Naive B cell (primary cell): ENCODE measurements at places on chromosomes 7 and 10. TPM values are rescaled to one million over a fixed set of nuclear protein-coding genes. Genes with fewer than 3 reads are reported as not detected.

AOAH gene
- polyA plus RNA-seq, result 3.2 TPM

CUBN gene
- 0.34 TPM for polyA plus RNA-seq

EBLN1 gene
- polyA plus RNA-seq, result not detected

CLRN3 gene
- polyA plus RNA-seq, result not detected

FGFR2 gene
- not detected for polyA plus RNA-seq

DNAJC12 gene
- not detected for polyA plus RNA-seq

TAS2R5 gene
- not detected for polyA plus RNA-seq

ZNF277 gene
- 20.9 TPM for polyA plus RNA-seq

DNA sequence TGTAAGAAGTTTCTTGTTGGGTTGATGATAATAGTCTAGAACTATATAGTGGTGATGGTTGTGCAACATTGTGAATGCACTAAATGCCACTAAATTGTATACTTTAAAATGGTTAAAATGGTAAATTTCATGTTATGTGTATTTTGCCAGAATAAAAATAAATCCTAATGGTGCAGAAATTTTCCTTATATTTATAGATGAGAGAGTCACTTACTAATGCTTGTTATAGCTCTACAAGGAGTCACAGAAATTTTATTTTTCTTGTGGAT lies 21.1 kb downstream of the SPAG6 start:
- DNase-seq, result no peak

GRCh38 chr7:13989126-13989948 lies at the start of gene ETV1:
TSS of gene ETV1 (minus strand) at chr7:13989666. CDS start at chr7:13989052, 614 bp downstream.
- no peak for DNase-seq

- no peak for DNase-seq
Measured at GRCh38 chr10:127399668-127400067, 149.4 kb upstream of the NPS start.

DNA sequence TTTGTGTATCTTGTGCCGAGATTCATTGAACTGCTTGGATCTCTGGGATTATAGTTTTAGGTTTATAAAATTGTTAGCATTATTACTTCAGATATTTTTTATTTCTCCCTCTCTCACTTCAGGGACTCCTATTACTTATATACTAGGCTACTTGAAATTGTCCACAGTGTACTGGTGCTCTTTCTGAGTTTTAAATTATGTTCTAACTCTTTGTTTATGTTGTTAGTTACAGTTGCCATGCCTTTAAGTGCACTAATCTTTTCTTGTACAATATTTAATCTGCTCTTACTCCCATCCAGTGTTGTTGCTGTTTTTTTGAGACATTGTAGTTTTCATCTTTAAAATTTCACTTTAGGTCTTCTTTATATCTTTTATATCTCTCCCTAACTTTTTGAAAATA lies 13.1 kb downstream of the PLEKHS1 start:
- no peak for DNase-seq

DNA sequence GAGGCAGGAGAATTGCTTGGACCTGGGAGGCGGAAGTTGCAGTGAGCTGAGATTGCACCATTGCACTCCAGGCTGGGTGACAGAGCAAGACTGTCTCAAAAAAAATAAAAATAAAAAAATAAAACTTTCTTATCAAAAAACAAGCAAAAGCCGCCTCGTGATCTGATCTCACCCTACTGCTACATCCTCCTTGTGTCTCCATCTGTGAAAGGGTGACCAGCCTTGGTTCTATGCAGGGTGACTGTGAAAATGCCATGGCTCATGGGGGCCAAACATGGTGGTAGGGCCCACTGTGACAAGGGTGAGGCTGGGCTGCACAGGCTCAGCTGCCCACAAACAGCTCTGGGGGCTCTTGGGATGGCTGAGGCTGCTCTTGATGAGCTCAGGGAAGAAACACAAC lies 968 bp upstream of the OPN4 start:
- DNase-seq, result no peak

- DNase-seq, result no peak
Measured at GRCh38 chr10:4775808-4776207, 50.2 kb upstream of the AKR1E2 start.

DNA sequence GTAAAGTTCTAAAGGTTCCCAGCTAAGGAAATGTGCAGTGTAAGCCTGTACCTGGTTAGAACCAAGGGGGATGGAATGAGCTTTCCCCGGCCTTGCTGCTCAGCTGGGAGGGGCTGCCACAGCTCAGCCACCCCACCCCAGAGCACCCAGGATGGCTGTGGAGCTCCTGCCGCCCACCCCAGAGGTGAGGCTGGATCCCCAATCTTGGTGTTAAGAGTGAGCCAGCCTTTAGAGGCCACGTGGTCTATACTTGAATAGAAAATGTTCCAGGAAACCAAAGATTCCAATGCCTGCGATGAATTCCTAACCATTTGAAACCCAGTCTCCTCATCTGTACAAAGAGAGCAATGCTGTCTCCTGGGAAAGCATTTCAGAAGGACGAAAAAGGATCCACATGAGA lies 16.5 kb downstream of the DIP2C start:
- DNase-seq, result no peak

DNA sequence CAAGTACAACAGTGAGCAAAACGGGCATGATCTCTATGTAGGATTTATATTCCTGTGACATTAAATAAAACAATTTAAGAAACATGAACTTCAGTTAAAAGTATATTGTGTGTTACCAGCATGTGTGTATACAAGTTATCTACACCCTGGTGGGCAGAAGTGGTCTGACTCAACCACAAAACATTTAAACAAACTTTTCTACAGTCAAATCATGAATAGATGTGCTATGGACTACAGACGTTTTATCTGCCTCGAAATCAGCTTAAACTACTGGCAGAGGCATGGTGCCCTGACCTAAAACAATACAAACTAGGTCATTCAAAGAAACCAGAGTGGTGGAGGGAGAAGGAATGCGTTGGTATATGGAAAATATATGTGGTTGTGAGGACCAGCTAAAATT lies 3.6 kb downstream of the ARL3 start:
- DNase-seq, result no peak

DNA sequence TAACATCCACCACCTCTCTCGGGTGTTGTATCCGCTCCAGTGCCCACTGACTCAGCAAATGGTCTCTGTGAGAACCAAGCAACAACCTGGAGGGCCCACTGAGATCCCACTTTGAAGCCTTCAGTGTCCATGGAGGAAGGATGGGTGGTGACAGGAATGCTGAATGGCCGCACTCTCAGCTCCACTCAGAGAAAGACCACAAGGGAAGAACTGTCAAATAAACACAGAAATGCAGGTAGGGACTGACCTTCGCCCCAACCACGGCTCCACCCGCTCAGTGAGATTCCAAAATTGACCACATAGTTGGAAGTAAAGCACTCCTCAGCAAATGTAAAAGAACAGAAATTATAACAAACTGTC lies 65.8 kb downstream of the VIPR2 start:
- no peak for DNase-seq

DNA sequence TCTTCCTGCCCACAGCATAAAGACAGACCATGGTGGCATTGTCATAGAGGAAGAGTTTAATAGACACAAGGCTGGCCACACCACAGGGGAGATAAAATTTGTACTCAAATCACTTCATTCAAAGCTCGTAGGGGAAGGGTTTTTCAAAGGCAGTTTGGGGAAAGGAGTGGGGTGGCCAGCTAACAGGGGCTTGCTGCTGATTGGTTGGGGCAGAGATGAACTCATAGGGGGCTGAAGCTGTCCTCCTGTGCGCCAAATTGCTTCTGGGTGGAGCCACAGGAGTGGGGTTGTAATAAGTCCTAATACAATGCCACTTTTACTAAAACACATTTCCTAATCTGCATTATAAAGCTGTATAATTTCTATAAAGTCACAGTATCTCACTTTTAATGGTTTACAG lies 22.5 kb downstream of the PDZD8 start:
- DNase-seq, result no peak

DNA sequence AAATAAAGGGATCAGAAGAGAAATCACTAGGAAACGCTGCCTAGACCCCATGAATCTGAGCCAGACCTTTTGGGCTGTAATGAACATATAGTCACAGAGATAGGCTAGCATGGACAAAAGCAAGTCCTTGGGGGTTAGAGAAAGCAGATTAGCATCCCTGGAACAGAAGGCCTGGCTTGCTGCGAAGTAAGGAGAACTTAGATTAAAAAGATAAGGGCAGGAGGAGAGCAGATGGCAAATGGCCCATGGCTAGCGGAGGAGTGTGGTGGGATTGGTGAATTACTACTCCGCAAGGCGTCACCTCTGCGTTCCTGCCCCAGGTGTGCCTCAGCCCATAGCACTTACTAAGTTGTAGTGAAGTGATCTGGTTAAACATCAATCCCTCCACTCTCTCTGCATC lies 92.3 kb upstream of the ZNF438 start:
- no peak for DNase-seq

- DNase-seq, result no peak
Measured at GRCh38 chr10:4867520-4868356, 41.7 kb downstream of the AKR1E2 start.

- no peak for DNase-seq
Measured at GRCh38 chr10:625751-626711, 63.4 kb downstream of the DIP2C start.

- no peak for DNase-seq
Measured at GRCh38 chr7:63041786-63042185, 956.9 kb upstream of the ZNF722 start.
